Progenitor cell of endocrine pancreas (in vitro differentiated cells): ENCODE measurements at places on chromosomes 7 and 10.

DNA sequence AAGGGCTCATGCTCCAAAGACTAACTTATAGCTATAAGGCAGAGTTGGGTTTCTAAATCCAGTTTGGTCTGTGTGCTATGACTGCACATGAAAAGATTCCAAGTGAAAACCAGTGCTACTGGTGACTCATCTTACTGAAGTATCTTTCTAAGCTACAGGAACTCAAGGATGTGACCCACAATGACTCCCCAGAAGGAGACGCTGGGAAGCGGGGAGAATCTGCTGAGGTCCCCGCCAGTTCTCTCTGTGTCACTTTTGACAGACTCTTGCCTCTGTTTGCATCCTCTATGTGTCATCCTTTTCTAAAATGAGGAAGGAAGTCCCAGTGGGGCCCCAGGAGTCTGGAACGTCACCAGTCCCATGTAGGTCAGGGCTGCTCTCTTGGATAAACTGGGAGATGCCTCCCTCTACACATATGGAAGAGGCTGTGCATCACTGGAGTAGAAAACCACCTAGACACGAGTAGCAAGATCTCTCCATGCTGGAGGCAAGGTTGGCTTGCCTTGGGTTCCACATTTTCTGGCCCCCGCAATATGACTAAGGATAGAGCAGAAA is 28.8 kb upstream of the GPR26 start:
- DNase-seq: no peak

GRCh38 chr10:3524086-3524960 is 260.7 kb downstream of the KLF6 start:
- DNase-seq: no peak

DNA sequence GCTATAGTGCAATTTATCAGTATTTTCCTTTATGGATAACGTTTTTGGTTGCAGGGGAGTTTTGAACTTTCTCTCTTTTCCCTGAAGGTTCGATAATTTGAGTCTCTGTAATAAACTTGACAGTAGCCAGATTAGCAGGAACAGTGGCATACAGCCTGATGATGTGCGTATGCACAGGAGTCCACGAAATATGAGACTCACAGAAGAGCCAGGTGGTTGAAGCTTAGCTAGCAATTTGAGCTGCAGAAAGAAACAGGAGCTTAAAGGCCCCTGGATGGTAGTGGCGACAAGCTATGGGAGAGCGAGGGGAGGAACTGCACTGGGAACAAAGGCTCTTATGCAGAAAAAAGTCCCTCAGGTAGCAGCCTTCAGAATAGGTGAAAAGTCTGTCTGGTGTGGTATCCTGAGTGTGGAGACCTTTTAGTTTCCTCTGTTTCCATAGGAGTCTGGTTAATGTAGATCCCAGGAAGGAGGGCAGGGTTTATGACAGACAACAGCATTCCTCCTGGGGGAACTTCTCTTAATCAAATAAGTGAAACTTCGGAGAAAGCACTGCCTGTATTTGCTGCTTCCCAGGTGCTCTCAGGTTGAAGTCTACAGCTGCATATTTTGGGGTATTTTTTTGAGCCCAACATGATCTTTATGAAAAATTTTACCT is 32.7 kb downstream of the FANK1 start:
- no peak for DNase-seq

DNA sequence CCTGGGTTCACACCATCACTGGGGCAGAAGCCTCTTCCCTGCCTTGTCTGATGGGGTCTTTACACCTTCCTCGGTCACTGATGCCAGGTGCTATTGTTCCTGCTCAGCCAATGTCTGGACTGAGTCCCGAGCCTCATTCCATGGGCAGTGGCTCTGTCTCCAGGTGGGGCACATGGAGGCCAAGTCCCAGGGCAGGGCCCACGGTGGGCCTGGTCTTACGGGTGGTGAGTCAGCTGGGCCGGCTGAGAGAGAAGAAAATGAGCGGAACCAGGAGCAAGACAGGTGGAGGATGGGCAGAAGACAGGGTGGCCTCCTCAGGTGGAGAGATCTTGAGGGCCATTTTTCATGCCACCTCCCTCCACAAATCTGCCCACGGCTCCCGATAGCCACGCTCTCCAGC is 131.7 kb upstream of the FAM20C start:
- no peak for DNase-seq

DNA sequence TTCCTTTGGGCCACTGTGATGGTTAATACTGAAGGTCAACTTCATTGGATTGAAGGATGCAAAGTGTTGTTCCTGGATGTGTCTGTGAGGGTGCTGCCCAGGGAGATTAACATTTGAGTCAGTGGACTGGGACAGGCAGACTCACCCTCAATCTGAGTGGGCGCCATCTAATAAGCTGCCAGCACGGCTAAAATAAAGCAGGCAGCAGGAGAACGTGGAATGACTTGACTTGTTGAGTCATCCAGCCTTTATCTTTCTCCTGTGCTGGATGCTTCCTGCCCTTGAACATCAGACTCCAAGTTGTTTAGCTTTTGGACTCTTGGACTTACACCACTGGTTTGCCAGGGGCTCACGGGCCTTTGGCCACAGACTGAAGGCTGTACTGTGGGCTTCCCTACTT is 1046.9 kb downstream of the TYW1 start:
- DNase-seq: no peak

DNA sequence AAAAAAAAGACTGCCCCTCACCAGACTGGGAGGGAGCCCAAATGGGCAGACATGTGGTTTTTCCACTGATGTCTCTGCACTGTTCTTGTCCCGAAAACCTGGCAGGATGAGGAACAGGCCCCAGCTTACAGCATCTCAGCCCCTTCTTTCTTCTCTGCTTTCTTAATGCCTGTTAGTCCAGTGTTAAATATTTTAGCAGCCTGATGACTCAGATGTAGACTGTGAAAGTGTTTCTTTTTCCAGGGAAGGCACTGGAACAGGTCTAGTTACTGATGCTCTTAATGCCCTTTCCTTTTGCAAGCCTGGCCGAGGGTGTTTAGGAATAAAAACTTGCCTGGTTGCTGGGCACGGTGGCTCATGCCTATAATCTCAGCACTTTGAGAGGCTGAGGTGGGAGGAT is 107.7 kb downstream of the TACC2 start:
- DNase-seq: no peak

GRCh38 chr10:44424957-44425356 is 40.1 kb upstream of the CXCL12 start:
- DNase-seq: no peak

DNA sequence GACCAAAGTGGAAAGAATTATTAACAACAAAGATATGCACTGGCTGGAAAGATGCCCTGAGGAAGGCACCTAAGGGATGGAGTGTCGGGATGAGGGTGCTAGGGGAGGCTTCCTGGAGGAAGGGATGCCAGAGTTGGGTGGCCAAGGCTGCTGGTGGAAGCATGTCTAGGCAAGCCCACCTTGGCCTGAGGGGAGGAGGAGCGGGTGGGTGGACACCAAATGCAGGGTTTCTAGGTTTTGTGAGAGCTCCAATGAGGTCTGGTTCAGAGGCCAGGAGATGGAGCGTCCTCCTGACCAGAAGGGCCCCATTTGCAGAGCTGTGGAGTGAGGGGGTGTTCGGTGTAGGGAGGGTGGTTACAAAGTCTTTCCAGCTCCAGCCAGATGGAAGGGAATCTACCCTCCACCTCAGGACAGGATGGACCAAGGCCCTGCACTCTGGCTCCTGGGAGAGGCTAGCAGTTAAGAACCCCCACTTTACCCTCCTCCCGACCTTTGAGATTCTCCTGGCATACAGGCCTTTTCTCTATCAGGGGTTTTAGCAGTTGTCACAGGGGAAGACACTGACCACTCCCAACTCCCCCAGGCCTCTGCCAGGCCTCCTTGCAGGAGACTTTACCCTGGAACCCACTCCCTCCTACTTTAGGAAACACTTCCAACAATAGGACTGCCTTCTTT is 3.0 kb upstream of the DDIT4 start:
- no peak for DNase-seq

DNA sequence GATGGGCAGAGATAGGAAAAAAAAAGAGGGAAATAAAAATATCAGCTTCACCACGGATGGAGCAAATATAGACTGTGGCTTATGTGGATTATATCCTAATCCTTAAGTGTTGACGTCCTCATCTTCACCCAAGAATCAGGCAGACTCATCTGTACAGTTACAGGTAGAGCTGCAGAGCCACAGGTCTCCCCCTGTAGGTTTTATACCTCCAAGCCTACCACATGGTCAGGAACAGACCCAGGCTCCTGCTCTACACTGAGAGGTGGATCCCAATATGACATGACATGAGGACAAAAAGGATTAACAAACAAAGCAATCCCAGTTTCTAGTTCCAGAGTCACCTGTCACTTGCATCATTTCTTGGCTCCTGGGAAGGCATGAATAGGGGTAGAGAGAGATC is 400.8 kb downstream of the SEMA3D start:
- no peak for DNase-seq

DNA sequence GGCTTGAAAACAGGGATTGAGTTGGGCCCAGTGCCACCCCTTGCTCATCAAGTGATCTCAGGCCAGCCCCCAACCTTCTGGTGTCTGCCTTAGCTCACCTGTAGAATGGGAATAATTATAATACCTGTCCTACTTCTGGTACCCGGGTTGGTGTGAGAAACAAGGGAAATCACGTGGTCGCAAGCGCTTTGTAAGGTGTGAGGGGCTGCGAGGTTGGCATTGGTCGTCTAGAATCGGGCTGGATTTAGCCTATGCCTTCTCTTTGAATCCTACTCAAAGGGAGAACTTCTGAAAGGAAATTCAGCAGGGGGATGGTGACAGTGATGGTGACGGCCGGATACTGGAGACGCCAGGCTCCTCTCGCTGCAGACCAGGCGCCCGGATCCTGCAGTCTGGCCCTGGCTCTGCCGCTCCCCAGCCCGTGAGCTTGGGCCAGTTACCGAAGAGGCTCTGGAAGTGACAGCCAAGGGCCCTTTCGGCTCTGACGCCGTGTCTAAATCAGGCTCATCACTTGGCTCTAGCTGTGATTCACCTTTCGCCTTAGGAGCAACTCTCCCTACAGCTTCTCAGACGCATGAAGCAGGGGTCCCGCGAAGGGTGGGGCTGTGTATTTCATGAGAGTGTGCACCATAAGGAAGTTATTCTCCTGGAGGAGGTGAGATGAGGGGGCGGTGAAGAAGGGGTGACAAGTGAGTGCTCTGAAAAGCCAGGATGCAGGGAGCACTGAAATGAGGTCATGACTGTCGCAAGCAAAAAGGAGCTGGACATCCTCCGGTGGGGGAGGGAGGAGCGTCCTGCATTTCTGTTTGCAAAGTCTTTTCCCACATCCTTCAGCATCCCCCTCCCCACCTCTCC is 4.0 kb upstream of the CREB5 start:
- no peak for DNase-seq

- no peak for DNase-seq
Observed at GRCh38 chr10:25078658-25079431, 62.4 kb downstream of the THNSL1 start.

DNA sequence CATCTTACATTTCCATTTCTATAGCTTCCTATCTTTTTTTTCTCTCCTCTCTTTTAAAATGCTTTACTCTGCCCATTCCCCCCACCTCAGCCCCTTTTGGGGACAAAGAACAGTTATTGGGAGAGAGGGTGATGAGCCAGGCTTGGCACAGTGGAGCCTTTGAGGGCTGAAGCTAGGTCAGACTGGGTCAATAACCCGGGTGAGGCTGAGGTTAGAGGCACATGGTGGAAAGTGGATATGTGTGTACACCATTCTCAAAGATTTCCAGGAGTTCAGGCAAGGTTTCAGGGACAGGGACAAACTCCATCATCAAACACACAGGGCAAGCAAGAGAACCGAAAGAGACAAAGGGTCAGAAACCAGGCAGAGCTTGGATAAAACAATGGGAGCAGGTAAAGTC is 11.5 kb downstream of the ABCB4 start:
- DNase-seq: no peak
